ENCODE measurements at places on chromosomes 5 and 9. TPM values are rescaled to one million over a fixed set of nuclear protein-coding genes. Genes with fewer than 3 reads are reported as not detected.
A peak's percentile ranks its signal among the peaks of the same experiment; 100 is the strongest.

Gene C5orf34
- 0.91 TPM for total RNA-seq

Gene MLANA
- total RNA-seq: 15.5 TPM

Gene TMEM174
- total RNA-seq: not detected

- DNase-seq: no peak
Measured at GRCh38 chr9:137050570-137050969, 3.3 kb downstream of the ENTPD2 start.

DNA sequence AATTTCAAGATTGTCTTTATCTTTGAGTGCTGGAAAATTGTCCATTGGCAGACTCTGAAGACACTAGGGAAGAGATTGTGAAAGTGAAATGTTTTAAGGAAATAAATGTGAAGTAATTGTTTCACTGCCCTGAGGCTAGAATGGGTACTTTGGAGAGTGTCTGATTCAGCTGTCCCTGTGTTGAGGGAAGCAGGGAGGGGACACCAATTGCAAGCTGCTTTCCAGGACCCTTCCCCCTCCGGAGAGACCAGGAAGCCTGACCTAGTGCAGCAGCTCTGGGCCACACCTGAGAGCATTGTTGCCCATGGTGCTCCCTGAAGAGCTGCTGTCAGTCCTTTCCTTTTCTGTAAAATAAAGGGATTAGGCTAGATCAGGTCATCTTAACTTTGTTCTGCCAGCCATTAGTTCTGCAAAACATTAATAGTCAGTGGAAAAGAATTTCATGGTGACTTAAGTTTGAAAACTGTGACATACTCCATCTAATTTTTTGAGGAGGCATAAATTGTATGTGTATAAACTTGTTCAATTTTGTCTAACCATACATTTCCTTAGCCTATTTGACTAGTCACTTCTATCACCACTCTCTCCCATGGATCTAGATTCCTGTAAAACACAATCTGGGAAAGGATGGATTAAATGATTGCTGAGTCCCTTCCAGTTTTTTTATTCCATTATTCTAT is 18.8 kb downstream of the MAP1B start:
- DNase-seq: no peak

DNA sequence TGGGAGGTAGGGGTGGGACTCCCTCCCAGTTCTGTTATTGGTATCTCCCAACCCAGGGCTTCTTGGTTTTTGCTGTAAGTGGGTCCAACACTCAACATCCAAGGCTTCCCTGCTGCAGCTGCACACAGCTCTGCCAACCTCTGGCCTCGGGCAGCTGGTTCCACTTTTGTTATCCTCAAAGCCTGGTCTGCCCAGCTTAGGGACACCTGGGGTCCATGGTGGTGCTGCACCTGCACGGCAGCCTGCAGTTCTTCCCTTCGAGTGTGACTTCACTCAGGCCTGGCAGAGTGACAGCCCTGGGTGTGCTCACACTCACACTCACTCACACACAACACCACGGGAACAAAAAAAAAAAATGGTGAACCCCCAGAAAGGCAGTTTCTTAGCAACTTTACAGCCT is 15.3 kb upstream of the SAP30L start:
- DNase-seq: peak; percentile 63

DNA sequence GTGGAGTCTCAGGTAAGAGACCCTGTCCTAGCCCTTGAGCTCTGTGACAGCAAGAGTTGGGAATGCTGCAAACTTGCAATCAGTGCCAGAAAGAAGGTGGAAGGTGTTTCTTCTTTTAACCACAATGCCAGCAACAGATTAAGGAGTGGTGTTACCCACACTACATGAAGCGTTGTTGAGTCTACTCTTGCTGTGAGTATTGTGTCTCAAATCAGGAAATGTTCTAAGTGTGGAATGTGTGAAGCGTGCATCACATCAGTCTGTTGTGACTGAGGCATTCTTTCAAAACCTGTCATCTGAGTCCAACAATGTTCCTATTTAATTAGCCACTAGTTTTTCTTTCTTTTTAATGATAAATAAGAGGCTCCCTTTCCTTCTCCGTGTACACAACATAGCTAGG is 2.9 kb upstream of the LURAP1L start:
- DNase-seq: no peak

Measured in lower leg skin (tissue), 4 donors.